ENCODE measurements at places on chromosomes 11 and 22.

GRCh38 chr22:45072322-45072903, 62.6 kb upstream of the PHF21B start:
- DNase-seq, result no peak

- DNase-seq, result no peak
These were observed 1.6 kb downstream of the MRPL17 start for GRCh38 chr11:6681505-6681904.

- DNase-seq, result no peak
These were observed 177.9 kb downstream of the RRAS2 start for GRCh38 chr11:14181121-14181520.

DNA sequence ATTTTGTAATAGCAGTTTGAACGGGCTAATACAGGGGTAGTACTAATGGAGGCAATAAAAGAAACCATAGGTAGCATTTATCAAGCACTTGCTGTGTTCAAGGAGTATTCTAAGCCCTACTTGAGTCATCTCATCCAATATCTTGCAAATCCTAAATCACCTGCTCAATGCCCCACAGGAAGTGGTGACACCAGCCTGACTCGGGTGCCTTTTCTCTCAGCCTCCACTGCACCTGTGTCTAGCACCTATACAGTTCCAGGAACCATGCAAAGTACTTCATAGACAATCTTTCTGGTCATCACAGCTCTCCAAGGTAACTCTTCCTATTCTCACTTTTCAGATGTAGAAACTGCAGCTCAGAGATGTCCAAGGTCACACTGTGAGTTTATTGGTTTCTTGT, 98.0 kb downstream of the PRR5L start:
- DNase-seq, result no peak

- DNase-seq, result no peak
These were observed 66.3 kb downstream of the NCAPD3 start for GRCh38 chr11:134157451-134157850.

DNA sequence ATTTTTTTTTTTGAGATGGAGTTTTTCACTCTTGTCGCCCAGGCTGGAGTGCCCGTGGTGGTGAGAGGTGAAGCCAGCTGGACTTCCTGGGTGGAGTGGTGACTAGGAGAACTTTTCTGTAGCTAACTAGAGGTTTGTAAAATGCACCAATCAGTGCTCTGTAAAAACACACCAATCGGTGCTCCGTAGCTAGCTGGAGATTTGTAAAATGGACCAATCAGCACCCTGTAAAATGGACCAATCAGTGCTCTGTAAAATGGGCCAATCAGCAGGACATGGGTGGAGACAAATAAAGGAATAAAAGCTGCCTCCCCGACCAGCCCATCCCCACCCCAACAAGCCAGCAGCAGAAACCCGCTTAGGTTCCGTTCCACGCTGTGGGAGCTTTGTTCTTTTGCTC, 4.4 kb upstream of the RAPSN start:
- DNase-seq, result no peak

DNA sequence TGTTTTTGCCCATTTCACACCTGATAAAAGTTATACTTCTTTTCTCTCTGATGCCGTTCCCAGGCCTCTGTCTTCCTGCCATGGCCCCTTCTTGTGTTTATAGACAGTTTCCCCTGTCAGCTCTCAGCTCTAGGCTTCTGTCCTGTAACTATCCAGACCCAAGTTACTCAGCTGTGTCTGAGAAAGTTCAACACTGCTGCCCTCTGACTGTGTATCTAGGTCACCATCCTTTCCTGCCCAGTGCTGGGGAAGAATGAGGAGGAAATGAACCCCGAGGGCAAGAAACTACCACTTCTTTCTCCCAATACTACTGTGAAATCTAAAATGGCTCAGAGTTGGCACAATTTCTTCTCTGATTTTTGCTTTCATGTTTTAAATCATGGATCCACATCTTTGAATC, 29.6 kb downstream of the SNX19 start:
- DNase-seq, result no peak

GRCh38 chr11:122686111-122686510, 30.6 kb downstream of the UBASH3B start:
- no peak for DNase-seq

GRCh38 chr22:32796865-32797573, 4.5 kb upstream of the TIMP3 start:
- peak; percentile 38 for DNase-seq

- DNase-seq, result no peak
These were observed 19.1 kb downstream of the ST14 start for GRCh38 chr11:130178441-130179339.

GRCh38 chr11:86183694-86184093, 60.9 kb upstream of the EED start:
- DNase-seq, result no peak

DNA sequence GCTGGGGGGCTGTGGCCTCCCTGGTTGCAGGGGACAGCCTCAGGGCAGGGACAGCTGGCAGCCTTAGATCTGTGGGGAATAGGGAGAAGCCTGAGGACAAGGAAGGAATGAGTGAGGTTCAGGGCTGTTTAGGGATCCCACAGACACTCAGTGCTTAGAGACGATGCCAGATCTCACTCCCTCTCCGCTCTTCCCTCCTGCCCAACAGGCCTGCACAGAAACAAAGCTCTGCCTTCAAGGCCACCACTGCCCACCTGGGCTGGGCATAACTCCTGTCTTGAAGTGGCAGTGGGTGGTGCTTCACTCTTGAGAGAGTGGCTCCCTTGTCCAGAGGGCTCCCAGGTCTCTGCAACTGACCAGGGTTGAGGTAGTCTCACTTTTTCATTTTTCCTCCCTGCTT, 13.1 kb upstream of the CENATAC start:
- no peak for DNase-seq

- no peak for DNase-seq
These were observed 28.9 kb downstream of the CUL5 start for GRCh38 chr11:108037636-108038035.

- DNase-seq, result no peak
These were observed 211.7 kb upstream of the B3GAT1 start for GRCh38 chr11:134623711-134624110.

- DNase-seq, result no peak
These were observed 408.7 kb downstream of the LRRC4C start for GRCh38 chr11:41050791-41051190.

DNA sequence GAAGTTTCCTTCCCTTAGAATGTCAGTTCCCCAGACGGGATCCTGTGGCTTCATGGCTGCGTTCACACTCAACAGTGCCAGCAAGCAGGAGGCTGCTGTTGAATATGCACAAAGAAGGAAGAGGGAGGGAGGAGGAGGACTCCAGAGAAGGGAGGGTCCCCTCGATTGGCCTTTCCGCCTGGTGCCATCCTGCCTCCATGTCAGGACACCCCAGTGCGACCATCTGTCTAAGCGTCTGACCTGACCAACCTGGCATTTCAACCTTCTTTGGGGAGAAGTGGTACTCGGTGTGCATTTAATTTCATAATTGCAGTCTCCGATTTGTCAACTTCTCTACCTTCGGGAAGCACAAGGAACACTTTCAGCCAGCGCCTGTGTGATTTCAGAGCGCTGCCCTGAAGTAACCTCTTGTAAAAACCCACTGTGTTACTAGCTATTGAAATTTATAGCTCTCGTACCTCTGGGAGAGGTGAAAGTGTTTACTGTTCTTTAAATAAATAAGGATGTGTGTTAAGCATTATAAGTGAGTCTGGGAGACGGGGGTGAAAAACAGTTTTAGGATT, 1491.9 kb downstream of the TBC1D22A start:
- no peak for DNase-seq

DNA sequence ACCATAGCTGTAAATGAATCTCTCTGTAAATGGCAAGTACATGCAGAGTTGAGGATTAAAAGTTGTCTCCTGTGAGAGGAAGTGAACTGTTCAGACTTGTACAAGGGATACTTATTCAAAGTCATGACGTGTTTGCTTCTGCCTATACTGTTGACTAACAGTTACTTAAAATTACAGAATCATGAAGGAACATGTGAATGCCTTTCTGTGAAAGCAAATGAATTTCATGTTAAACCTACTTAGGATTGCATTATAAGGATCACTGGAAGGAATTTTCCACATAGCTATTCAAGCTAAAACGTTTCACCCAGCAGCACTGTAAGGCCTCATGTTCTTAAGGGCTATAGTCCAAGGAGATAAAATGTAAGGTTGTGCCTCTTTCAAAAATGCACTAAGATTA, 93.4 kb upstream of the BIRC3 start:
- DNase-seq, result no peak

- no peak for DNase-seq
These were observed 228.2 kb upstream of the BLID start for GRCh38 chr11:122344215-122344614.

DNA sequence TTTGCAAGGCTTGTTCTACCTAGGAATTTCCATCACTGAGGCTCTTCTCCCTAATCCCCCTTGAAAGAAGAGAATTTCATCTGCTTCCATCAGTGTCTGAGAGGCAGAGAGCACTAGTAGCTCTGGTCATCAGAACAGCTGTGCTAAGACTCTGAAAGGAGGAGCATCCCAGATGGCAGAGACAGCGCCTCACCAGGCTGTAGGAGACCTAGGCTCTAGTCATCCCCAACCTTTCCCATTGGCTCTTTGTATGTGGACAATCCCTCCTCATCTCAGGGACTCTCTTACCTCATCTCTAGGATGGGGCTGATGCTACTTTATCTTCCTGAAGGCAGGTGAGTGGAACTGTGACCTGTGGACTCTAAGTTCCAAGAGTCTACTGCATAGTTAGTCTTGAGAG, 8.8 kb upstream of the OR9I1 start:
- no peak for DNase-seq
